ENCODE measurements at places on chromosomes 7 and 10.

DNA sequence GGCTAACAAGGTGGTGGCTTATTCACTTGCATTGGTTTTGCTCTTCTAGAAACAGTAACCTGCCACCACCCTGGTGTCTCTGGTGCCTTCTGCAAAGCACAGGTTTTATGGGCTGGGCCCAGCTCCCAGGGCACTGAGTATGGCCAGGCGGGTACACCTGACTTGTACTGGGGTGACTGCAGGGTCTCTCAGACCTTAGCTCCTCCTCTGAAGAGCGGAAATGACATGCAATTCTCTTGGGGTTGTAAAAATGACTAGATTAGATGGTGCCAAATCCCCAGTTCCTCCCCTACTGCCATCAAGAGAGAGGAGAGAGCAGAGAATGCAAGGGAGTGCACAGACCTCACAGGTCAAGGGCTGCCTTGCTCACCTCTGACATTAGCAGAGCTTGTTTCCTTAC lies 14.7 kb downstream of the ESYT2 start:
- no peak for DNase-seq

DNA sequence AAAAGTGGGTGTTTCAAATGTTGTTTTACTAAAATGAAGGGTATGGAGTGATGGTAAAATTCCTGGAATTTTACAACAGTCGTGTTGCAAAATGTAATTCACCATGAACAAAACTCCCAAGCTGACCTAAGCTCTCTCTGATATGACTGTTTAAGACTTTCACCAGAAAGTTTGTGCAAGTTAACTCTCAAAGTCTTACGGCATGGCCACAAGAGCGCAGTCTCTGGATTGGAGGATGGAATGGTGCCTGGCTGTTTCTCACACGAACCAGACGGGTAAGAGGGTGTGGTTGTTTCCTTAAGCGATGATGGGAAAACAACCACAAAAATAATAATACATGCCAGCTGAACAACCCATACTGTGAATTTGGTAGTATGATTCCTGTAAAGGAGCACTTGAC lies 662.5 kb downstream of the KCNMA1 start:
- DNase-seq: no peak

- DNase-seq: no peak
Measured at GRCh38 chr7:106063024-106063423, 49.1 kb downstream of the SYPL1 start.

DNA sequence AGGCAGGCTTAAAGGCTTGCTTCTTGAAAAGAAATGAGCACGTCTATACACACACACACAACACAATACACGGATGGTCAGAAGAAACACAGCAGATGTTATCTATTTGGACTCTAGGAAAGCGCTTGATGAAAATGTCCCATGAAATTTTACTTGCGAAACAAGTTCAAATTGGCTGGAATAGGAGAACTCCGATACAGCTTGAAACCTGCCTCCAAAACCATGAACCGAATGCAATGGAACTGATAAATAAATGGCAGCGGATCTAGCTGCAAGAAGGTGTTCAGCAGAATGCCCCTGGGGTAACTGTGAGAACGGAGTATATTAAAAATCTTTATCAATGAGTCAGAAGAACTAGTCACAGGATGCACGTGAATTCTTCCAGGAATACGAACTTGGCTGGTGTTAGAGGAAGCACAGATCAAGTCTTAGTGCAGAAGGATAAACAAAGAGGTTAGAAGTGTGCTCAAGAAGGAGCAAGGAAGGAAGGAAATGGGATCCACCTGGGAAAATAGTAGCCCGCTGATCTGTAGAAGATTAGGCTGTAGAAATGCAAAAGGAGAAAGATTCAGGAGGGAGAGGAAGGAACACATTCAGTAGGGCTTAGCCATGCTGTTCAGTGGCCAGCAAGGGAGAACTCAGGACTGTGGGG lies 142.0 kb upstream of the PRKCQ start:
- DNase-seq: no peak

- no peak for DNase-seq
Measured at GRCh38 chr10:125141860-125142484, 18.4 kb downstream of the CTBP2 start.

DNA sequence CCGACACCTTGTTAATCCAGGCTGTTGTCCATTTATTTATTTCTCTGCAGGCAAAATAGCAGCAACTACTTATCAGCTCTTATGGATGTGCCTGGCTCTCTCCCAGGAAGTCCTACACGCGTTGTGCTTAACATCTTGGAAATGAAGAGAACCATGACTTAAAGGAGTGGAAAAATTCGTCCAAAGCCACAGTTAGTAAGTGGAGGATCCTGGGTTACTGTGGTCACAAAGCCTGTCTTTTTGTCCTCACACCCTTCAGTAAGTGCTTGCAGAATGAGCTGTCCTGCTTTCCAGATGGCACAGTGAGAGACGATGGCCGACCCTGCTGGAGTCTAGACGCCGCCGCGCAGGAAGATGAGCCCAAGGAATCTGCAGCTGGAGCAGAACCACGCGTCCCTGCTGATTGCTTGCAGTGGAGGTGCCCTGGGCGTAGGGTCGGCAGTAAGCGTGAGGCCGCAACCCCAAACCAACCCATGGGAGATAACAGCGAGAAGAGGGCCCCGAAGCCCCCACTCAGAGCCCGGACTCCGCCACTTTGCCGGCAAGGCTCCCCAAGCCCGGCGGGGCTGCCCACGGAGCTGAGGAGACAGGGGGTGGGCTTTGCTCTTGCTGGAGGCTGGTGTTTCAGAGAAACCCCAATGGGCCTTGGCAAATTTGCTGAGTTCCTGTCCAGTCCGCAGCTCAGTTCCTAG lies 178.6 kb downstream of the CXCL12 start:
- no peak for DNase-seq

- DNase-seq: no peak
Measured at GRCh38 chr7:132234711-132235110, 341.6 kb downstream of the PLXNA4 start.

DNA sequence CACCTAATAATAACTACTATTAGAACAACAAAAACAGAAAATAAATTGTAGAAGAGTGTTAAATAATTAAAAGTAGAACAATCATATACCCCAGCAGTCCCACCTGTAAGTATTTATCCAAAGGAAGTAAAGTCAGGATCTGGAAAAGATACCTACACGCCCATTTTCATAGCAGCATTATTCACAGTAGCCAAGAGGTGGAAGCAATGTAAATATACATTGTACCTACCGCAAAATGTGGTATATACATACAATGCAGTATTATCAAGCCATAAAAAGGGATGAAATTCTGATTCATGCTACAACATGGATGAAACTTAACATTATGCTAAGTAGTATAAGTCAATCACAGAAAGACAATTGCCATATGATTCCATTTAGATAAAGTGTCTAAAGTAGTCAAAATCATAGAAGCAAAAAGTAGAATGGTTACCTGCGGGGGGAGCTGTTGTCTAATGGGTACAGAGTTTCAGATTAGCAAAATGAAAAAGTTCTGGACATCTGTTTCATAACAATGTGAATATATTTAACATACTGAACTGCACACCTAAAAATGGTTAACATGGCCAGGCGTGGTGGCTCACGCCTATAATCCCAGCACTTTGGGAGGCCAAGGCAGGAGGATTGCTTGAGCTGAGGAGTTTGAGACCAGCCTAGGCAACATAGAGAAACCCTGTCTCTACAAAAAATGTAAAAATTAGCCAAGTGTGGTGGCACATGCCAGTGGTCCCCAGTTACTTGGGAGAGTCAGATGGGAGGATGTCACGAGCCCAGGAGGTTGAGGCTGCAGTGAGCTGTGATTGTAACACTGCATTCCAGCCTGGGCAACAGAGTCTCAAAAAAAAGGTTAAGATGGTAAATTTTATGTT lies 6.0 kb upstream of the TMED4 start:
- no peak for DNase-seq

DNA sequence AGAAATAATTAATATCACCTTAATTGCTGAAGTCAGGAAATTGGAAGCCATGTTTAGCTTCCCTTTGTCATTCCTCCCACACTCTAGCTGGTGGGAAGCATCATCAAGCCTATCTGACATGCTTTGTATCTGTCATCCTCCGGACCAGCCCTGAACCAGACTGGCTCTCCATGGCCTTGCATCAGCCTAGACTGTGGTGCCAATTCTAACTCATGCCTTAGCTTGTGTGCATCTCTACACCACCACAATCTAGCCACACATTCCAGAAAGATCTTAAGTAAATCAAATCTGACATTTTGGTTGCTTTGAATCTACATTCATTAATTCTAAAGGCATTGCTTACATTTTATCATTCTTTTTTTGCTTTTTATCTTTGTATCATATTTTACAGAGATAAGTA lies 196.4 kb upstream of the VSTM2A start:
- DNase-seq: no peak

GRCh38 chr7:81676813-81677212 lies 93.0 kb downstream of the HGF start:
- no peak for DNase-seq

All from neural progenitor cell (in vitro differentiated cells).